RPMI8226 (cell line): ENCODE measurements at places on chromosomes 2 and 18.

DNA sequence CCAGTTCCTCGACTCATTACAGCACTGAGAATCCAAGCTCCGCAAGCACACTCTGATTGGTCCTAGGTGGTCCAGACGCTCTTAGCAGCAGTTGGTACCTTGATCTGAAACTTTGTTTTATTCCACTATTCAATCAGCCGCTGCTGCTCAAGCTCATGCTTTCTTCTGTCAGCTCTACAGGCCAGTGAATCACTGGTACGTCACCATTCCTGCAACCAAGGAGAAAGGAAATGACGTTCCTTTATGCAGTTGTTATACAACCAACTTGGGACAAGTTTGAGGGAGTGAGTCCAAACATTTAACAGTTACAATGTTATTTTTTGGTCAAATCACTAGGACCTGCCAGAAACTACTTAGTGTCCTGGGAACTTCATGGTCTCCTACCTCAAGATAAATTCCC is 398.8 kb upstream of the TMEFF2 start:
- DNase-seq, result no peak

- DNase-seq, result no peak
Measured at GRCh38 chr2:38754506-38754905, 3.3 kb upstream of the SRSF7 start.

DNA sequence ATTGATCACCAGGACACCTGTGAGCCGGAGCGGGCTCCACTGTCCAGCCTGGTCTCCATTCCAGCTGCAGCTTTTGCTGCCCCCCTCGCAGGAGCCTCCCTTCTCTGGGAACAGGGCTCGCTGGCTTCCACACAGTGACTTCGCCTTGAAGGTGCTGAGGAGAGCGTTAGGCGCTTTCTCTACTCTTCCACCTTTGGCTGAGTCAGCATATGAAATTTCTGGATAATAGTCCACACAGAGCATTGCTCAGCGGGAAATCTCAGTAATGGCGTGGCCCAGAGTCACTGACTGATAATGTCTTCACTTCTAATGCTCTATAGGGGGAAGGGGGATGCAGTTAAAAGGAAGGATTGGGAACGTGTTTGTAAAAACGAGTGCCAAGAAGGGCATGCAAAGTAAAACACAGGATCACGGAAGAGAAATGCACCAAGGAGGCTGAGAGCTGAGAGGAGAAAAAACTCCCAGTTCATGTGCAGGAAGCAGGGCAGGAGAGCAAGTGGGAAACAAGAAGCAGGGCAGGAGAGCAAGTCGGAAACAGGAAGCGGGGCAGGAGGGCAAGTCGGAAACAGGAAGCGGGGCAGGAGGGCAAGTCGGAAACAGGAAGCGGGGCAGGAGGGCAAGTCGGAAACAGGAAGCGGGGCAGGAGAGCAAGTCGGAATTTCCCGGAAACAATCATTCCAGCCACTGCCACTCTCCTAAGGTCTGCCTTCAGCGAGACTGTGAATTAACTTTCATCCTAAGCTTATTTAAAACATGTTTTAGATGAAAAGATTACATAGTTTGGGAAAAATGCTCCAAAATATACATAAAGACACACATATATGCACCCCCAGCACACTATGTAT is 77.7 kb downstream of the MYT1L start:
- no peak for DNase-seq

- no peak for DNase-seq
Measured at GRCh38 chr18:59569390-59569791, 127.8 kb downstream of the CCBE1 start.

GRCh38 chr2:74617122-74617521 is 31.0 kb downstream of the M1AP start:
- no peak for DNase-seq

DNA sequence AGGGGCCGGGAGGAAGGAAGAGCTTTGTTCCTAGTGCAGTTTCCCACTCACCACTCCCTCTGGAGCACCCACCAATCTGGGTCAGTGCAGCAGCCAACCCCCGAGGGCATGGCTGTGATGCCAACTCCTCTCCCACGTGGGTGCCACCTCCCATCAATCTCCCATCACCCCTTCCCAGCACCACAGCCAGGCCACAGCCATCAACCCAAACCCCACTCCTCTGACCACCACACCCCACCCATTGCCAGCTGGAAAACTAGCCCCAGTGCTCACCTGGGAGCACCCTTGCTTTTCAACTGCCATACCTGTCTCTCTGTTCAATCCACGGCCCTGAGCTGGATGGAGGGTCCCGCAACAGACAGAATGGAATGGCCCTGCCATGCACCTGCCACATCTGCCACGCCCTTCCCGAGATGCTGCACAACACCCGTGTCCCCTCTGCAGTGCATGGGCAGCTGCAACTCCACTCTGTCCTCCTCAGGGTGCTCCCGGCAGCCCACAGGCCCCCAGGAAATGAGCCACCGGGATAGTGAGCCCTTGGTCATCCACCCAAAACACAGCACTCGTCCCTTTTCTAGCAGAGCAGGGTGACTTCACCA is 112.4 kb upstream of the ID2 start:
- DNase-seq, result no peak

DNA sequence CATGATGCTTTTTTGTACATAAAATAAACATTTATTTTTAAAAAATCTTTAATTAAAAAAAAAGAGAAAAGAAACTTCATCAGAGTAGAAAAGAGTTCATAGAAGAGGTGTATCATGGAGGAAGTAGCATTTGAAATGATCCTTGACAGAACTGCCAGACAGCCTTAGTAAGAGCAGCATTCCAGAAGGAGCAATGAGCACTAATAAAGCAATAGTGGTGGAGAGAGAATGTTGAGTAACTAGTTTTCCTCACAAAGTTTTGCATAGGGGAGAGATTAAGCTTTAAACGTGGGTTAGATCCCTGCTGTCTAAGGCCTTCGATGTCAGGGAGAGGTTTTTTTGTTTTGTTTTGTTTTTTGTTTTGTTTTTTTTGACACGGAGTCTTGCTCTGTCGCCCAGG is 29.8 kb upstream of the METTL21A start:
- no peak for DNase-seq

- DNase-seq, result no peak
Measured at GRCh38 chr2:240425697-240426096, 9.8 kb upstream of the GPC1 start.

DNA sequence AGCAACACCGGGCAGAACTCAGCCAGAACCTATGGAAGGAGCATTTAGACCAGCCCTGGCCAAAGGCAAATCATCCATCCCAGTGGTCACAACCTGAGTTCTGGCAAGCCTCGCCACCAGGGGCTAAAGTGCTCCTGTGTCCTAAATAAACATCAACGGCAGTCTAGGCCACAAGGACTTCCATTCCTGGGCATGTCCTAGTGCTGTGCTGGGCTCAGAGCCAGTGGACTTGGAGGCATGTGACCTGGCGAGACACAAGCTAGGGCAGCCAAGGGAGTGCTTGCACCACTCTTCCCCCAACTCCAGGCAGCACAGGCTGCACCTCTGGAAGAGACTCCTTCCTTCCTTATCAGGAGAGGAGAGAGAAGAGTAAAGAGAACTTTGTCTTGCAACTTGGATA is 69.0 kb downstream of the ST6GAL2 start:
- no peak for DNase-seq

DNA sequence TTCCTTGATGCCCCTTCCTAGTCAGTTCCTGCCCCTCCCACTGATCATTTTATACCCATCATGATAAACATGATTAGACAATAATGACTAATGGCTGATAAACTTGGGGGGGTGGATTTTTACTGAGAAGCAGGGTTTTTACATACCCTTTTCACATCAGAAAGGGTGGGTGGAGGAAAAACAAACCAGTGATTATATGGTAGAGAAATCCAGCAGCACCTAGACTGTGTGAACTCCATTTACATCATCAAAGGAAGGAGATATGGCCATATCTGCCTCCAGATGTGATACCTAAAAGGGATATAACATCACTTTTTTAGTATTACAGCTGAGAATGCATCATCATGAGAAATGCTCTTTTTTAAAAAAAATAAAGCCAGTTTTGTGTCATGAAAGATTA is 89.9 kb downstream of the ANKRD12 start:
- DNase-seq, result no peak

GRCh38 chr2:67936969-67937368 is 125.8 kb downstream of the C1D start:
- DNase-seq, result no peak

DNA sequence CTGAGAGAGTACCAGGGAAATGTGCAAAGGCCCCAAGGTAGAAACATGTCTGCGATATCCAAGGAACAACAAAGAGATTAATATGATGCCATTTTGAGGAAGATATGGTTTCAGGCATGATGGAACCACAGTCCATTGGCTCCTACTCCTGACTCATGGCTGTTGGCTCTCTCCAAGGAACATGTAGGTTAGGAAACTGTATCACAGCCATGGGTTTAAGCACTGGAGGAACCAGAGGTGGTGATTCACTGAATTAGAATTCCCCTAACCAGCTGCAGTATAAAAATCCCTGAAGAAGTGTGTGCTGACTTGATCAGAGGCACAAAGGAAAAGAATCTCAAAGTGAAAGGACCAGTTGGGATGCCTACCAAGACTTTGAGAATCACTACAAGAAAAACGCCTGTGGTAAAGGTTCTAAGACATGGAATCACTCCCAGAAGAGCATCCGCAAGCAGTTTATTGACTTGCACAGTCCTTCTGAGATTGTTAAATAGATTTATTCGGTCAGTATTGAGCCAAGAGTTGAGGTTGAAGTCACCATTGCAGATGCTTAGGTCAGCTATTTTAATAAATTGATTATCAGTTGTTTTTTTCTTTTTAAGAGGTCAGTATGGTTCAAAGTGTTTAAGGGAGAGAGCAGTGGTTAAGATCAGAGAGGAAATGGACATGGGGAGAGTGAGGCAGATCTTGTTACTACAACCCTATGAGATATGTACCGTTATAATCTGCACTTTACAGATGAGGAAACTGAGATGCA is 110.7 kb upstream of the OTX1 start:
- no peak for DNase-seq

DNA sequence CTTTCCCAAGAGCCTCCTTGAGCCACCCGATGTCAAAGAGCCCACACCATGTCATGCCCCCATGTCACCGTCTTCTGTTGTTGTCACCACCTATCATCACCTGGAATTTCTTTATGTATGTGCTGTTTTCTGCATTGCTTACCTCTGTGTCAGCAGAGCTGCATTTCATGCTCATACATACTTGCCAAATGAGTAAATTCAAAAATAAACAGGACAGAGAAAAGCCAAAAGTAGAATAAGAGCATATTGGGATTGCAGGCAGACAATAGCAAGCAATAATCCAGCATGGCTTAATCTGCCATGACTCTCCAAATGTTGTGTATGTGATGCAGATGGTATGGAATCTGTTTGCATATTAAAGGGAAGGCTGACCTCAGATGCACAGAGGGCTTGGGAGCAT is 15.3 kb upstream of the RGPD4 start:
- DNase-seq, result no peak

DNA sequence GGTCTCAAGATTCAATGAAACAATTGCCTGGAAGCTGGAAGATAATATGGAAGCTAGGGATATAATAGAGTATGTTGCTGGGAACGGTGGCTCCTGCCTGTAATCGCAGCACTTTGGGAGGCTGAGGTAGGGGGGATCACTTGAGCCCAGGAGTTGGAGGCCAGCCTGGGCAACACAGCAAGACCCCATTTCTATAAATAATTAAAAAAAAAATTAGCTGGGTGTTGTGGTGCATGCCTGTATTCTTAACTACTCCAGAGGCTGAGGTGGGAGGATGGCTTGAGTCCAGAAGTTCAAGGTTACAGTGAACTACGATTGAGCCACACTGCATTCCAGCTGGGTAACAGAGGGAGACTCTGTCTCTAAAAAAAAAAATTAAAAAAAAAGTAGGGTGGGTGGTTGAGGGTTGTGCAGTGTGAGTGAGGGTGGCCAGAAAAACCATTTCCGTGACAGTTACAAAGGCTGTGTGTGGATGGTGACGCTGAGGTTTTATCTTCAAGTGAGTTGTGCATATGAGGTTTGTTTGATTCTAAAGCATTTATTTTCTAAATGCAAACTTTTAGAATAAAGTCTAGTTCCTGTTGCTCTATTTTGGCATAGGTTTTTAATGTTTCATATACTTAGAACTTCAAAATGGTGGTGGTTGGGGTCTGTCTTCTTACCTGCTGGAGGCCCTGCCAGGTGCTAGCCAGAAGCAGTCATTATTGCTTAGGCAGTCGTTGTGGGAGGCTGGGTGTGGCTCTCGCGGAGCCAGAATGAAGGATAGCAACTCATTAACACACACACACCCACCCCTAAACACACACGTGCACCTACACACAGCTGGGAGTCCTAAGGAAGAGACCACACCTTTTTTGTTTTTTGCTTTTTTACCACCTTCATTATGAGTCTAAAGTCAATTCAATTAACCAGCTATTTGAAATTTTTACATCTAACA is 4.7 kb upstream of the IL1R2 start:
- no peak for DNase-seq

DNA sequence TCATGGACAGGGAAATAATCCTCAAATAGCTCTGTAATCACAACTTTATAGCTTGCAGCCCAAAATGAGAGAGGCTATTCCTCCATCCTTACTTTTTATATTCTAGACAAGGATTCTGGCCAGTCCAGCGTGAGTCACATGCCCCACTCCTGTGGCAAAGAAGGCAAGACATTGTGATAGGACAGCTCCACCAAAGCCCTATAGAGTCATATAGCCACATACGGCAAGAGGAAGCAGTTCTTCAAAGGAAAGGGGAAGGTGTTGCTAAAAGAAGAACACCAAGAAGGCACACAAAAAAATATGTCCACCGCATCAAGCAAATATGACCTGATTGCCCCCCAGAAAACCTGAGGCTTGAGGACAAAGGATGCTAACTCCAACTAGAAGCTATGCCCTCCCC is 3.4 kb upstream of the GFPT1 start:
- no peak for DNase-seq

DNA sequence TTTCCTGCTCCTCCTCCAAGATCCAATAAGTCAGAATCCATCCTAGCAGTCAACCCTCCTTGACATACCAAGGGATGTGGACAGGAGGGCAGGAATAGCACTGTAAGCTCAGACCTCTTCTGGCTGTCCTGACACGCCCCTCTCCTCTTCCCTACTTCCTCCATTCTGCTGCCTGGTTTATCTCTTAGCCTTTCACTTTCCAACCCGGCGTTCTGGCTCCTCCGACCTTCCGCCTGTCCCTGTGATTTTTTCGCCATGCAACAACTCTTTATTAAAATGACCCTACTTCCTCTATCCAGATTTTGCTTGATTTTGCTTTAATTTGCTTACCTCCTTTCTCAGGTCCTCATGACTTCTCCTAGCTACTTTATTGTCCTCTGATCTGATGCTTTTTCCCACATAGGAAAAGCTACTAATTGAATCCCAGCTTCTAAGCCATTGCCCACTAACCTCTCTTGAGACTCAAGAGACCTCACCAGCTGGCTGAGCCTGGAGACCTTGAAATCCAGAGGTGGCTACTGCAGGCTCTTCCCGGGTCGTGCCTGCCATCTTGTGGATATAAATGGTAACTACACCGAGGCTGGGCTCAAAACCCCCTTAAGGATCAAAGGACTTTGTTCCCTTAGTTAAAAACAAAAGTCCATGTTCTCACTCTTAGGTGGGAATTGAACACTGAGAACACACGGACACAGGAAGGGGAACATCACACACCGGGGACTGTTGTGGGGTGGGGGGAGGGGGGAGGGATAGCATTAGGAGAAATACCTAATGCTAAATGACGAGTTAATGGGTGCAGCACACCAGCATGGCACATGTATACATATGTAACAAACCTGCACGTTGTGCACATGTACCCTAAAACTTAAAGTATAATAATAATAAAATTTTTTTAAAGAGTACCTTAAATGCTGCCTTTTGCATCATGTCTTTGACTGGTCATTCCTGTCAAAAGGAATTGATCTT is 139.4 kb downstream of the AKAIN1 start:
- peak; percentile 69 for DNase-seq

- no peak for DNase-seq
Measured at GRCh38 chr18:68148863-68149262, 566.0 kb downstream of the TMX3 start.
